Kidney glomerular epithelial cell (primary cell): ENCODE measurements at places on chromosomes 11 and 22.

DNA sequence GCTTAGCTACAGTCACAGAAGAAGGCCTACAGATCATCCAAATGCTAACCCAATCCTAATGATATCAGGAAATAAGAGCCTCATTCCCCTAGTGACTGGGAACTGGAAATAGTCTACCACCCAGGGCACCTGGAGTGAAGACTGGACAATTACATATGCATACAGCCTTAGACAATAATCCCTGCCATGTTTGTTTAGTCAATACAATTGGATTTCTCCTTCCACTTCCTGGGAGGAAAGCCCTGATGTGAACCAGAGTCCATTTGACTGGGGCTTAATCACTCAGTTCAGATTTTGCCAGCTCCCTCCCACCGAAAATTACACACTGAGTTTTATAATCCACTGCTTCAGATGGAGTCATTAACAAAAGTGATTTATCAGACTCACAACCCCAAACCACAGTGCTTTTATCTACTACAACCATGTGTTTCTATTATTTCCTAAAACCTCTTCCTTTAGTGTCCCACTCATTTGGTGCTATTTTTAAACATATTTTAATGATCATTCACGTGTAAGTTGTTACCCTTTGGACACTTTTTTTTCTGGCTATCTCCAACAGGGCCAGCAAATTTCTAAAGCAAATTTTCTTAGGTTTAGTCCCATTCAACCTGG, 29.9 kb downstream of the CWF19L2 start:
- DNase-seq = no peak

GRCh38 chr11:80899381-80899780, 1458.6 kb upstream of the TENM4 start:
- DNase-seq = no peak

GRCh38 chr11:64759131-64759721, 548 bp downstream of the PYGM start:
- no peak for DNase-seq

DNA sequence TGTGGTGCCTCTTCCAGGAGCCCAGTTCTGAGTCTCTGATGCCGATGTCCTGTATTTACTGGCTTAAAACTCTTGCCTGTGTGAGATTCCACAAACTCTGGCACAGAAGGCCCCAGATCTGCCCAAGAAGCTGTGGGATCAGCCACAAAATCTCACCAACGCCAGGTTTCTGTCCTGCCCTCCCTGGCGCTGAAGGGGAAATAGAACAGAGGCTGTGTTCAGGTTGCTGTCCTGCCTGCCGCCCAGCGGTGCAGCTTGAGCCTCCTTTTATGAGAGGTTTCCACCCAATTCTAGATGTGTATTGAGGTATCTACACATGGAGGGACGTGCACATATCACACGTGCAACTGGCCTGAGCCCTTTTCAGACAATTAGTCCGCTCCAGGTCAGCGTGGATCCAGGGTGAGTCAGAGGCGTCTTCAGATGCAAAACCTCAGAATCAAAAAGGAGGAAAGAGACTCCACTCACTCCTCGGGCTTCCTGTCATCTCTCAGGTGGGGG, 2.2 kb downstream of the TMEM80 start:
- DNase-seq = peak; percentile 58

DNA sequence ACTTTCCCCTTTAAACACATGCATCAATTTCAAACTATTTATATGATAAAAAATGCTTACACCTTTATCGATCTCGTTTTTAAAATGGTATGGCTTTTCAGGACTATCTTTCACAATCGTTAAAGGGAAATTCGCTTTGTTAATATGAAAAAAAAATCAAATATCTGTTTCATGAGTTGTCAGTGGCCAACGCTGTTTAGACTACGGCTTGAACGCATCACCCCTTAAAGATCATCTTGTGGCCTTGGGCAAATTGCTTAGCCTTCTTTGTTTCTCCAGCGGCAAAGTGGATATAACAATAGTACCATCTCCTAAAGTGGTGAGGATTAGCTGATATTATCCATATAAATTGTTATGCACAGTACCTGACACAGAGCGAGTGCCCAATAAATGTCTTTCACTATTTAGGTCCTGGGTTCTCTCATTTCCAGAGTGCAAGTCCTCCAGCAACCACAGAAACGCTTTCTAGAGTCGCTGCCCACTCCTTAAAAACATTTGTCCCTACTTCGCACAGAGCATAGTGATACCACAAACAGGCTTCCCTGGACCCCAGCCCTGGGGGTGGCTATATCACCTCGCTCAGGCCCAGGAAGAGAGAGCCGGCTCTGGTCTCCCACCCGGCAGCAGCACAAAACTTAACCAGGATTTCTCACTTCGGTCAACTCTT, 904 bp downstream of the SLC35F2 start:
- DNase-seq = no peak

DNA sequence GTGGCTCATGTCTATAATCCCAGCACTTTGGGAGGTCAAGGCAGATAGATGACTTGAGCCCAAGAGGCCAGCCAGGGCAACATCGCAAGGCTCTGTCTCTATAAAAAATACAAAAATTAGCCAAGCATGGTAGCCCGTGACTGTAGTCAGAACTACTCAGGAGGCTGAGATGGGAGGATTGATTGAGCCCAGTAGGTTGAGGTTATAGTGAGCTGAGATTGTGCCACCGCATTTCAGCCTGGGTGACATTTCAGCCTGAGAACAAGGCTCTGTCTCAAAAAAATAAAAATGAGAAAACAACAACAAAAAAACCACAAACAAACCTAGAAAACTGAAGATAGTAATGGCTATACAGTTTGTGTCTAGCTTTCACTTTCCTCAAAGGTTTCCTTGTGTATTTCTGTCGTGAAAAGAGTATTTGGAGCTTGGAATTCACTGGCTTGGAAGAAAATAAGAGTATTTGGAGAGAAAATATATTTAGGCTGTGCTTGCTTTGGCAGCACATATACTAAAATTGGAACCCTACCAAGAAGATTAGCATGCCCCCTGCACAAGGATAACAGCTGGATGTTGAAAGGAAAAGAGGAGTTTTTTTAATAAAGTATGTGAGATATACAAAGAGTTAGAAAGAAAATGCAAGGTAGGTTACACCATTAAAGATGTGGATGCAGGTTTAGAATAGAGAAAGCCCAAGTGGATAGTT, 3.9 kb upstream of the BIRC3 start:
- DNase-seq = no peak

DNA sequence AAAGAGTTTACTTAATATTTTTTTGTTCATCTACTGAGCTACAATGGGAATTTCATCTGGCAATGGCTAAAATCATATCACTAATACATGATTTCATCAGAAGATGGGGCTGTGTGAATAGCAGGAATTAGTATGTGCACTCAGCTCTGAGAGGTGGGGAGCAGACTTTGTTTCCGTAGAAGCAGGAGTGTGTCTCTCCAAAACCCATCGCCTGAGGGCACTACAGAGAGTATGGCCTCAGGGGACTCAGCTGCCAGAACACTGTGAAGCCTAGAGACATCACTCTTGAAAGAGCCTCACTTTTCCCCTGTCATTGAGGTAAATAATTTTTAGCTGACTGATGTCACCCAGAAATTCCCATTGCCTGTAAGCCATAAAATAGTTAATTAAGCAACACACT, 261.4 kb upstream of the ISX start:
- no peak for DNase-seq

GRCh38 chr22:21100149-21101032, 54.6 kb downstream of the LRRC74B start:
- no peak for DNase-seq

GRCh38 chr11:69430566-69430965, 50.9 kb upstream of the LINC01488 start:
- no peak for DNase-seq

- DNase-seq = no peak
Observed at GRCh38 chr22:24867323-24868022, 61.5 kb downstream of the SGSM1 start.

GRCh38 chr11:32341620-32342613, 93.4 kb downstream of the WT1 start:
- no peak for DNase-seq

GRCh38 chr22:33081686-33082590, 23.8 kb upstream of the SYN3 start:
- no peak for DNase-seq

DNA sequence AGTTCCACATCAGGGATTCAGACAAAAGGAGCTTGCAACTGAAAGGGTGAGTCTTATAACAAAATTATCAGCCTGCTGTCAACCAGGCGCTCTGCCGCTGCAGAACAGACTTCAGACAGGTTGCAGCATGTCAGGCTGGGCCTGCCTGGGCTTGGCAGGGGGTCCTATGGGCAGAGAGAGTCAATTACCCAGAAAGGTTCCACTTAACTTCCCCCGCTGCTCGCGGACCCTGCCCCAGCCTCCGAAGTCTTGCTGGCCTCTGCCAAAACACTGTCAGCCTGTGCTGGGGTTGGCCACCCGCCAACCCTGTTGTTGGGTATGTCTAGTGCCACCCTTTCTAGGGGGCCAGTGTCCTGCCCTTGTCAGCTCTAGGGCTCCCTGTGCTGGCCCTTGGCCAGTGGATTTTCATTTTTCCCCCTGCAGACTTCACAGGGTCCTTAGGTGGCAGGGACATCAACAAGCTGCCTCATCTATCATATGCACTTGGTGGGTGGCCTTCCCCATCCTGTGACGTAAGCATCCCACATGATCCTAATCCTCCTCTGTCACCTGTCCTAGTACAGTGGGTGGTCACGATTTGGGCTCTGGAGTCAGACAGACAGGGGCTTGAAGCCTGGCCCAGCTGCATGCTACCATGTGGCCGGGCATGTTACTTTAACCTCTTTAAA, 166.5 kb upstream of the CADM1 start:
- DNase-seq = no peak

GRCh38 chr11:72042064-72042745, 38.1 kb downstream of the NUMA1 start:
- no peak for DNase-seq

DNA sequence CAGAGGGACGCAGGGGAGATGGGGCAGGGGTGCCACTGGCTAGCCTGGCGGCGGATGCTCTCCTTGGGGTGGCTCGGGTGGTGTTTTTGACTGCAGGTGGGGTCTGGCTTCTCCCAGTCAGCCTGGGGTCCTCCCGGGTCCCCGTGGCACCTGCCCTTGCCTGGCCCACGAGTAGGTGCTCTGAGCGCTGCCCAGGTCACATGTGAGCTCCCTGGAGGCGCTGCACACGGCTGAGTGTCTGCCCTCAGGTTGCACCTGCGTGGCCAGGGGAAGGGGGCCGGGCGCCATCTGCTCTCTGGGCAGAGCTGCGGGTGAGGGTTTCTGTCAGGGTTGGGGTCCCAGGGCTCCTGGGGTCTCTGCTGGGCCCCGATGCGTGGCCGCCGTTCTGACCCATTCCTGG, 5.2 kb downstream of the TSPAN4 start:
- no peak for DNase-seq

- no peak for DNase-seq
Observed at GRCh38 chr11:76523786-76524436, 79.1 kb downstream of the EMSY start.

- DNase-seq = no peak
Observed at GRCh38 chr22:43451371-43452050, 39.7 kb downstream of the MPPED1 start.

- no peak for DNase-seq
Observed at GRCh38 chr11:119978696-119979095, 159.2 kb downstream of the TRIM29 start.

GRCh38 chr11:2565447-2566222, 120.8 kb downstream of the KCNQ1 start:
- no peak for DNase-seq

DNA sequence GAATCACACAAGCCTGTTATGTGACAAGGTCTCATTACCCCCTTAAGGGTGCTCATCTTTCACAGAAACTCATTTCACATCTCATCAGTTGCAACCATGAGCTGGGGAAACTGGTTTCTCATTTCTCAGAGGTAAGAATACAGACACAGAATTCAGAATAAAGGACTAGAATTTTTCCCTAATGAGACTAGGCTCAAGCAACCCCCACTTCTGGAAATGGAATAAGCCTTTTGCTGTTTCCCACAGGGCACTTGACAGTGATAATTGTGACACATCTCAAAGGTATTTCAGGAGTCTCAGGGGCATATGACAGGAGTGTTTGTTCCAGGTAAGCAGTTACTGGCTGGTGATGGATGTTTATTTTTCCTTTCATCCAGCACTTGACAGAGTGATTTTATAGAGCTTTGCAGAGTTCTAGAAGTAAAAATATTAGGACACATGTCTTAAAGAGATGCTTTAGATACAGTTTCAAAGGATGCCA, 112.9 kb upstream of the DDI1 start:
- DNase-seq = peak; percentile 81

DNA sequence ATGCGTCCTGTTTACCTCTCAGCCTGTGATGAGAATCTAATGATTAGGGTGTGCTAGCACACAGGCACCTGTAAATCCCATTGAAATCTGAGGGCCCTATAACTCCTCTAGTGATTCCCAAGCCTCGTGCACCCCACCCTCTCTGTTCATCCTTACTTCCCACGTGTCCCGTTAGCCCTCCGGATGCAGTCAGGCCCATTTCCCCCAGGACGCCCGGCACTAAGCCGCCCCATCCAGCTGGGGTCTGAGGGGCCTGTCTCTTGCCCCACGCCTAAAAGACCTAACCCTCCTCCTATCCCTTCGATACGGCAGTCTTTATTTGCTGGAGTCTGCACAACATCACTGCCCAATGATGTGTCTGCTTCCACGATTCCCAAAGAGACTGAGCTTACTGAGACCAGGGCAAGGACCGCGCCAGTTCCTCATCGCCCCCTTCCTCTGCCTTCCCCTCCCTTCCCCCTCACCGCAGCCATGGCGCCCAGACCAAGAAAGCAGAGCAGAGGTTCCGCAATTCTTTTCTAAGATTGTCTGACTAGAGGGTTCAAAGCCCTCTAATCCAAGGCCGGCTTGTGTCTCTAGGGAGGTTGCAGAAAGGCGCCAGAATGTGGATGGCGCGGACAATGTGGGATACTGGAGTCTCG, 1.1 kb upstream of the FADS2 start:
- no peak for DNase-seq

GRCh38 chr11:64419818-64420485, 61.0 kb downstream of the RPS6KA4 start:
- DNase-seq = no peak

DNA sequence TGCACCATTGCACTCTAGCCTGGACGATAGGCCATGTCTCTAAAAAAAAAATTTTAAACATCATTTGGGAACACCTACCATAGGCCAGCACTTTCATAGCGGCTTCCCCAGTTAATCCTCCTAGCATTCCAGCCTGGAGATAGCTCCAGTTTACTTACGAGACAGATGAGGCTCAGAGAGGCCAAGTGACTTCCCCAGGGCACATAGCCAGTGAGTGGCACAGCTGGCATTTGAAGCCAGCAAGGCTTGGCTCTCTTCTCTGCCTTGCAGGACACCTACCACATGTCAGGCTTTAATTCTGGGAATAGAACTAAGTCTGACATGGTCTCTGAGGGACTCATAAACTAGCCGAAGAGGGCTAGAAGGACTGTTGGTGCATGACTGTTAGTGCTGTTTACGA, 4.9 kb upstream of the TAGLN start:
- no peak for DNase-seq

GRCh38 chr11:11993839-11994238, 14.6 kb downstream of the DKK3 start:
- peak; percentile 27 for DNase-seq
